ENCODE measurements at places on chromosomes 1 and 21.

GRCh38 chr1:78275906-78276685, 214.7 kb upstream of the PTGFR start:
- DNase-seq: no peak

- DNase-seq: no peak
These were observed 6.6 kb upstream of the TMEM167B start for GRCh38 chr1:109083923-109084322.

DNA sequence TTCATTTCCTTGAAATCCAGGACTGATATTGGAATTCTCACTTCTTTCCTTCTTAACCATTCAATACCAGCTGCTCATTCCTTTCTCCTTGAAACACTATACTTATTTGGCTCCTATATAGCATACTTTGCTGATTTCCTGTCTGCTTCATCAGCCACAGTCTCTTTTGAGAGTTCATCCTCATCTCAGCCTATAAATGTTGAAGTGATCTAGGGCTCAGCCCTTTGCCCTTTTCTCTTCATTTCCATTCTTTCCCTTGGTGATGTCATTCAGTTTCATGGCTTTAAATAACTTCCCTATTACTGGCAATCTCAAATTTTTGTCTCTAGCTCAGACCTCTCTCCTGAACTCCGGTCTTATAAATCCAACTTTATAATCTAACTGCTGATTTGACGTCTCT, 24.1 kb upstream of the RABGAP1L start:
- no peak for DNase-seq

DNA sequence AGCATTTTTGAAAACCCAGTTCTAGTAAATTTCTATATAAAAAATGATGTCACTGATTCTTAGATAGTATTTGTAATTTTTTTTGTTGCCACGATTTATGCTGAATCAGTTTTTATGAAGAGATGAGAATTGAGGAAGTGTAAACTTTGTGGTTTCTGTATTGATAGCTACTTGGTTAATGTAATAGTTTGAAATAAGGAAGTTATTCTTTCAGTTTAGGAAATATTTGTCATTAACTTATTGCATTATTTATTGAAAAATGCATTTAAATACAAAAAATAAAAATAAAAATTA, 97.8 kb downstream of the ZFYVE9 start:
- DNase-seq: no peak

Data from stimulated activated CD8-positive, alpha-beta memory T cell treated with anti-CD3 and anti-CD28 coated beads, Interleukin-4, amount 100 ng/mL, for 1 hour (primary cell).